Hepatocyte (in vitro differentiated cells): ENCODE measurements at places on chromosomes 6 and 20. TPM values are rescaled to one million over a fixed set of nuclear protein-coding genes. Genes with fewer than 3 reads are reported as not detected.

KIF13A gene
- 13.0 and 16.2 TPM in 2 replicates for polyA plus RNA-seq

DNA sequence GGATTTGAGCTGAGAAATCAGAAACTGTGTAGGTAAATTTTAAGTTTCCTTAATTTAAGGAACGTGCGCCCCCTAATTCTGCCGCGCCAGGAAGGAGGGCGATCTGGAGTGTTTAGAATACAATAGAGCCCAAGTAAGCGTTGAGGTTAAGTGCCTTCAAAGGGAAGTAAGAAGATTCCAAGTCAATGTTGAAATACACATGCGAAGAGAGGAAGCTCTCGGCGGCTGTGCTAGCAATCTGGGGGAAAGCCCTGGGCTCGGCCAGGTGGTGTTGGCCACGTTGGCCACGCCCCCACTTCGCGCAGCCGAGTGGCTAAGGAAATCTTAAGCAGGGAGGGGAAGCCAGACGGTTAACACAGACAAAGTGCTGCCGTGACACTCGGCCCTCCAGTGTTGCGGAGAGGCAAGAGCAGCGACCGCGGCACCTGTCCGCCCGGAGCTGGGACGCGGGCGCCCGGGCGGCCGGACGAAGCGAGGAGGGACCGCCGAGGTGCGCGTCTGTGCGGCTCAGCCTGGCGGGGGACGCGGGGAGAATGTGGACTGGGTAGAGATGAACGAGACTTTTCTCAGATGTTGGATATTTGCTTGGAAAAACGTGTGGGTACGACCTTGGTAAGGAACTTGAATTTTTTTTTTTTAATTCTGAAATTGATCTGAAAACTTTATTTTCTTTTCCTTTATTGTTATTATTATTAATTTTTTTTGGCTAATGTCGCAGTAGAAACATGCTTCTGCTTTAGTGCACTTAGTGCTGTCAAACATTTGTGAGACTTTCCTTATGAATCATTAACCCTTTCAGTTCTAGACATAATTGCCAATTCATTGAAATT is at the start of gene PRDM1:
Gene PRDM1, plus strand, starts transcription at position 353 of the 830 bp plus-strand sequence. Its CDS starts 218 bp downstream, at position 571.
- peaks cover 7% of the 10 kb centered on the region for H3K27me3 ChIP-seq
- peaks cover 41% of the 10 kb centered on the region for H3K4me1 ChIP-seq
- peak within 1 kb of the TSS; percentile 40 for H3K4me3 ChIP-seq
- no peaks in the 10 kb centered on the region for H3K36me3 ChIP-seq

DNA sequence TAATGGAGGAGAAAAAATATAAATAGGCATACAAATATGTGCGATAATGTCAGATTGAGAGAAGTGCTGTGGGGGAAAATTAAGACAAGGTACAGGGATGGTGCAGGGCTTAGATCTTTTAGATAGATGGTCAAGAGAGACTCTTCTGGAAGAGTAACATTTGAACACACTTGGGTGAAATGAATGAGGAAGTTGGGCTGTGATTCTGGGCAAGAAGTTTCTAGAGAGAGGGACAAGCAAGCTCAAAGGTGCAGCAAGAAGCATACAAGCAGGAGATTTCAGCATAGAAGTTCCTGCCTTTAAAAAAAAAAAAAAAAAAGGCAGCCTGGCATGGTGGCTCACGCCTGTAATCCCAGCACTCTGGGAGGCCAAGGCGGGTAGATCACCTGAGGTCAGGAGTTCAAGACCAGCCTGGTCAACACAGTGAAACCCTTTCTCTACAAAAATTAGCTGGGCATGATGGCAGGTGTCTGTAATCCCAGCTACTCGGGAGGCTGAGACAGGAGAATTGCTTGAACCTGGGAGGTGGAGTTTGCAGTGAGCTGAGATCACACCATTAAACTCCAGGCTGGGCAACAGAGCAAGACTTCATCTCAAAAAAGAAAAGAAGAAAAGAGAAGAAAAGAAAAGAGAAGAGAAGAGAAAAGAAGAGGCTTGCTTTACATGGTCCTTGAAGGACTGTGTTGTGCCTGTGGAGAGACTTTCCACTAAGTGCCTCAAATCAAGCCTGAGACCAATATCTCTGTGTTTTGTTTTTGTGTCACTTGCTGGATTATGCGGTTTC is 9.7 kb upstream of the CD83 start:
- H3K27ac ChIP-seq, result no peak overlapping the region
- no peak overlapping the region for H3K4me3 ChIP-seq
- no peak for DNase-seq
- no peaks in the 10 kb centered on the region for H3K36me3 ChIP-seq
- H3K4me1 ChIP-seq, result no peaks in the 10 kb centered on the region
- H3K27me3 ChIP-seq, result no peaks in the 10 kb centered on the region

OPN5 gene
- polyA plus RNA-seq, result not detected in 2 replicates

PNLDC1 gene
- 0.11 TPM in 1 of 2 replicates, not detected in the other for polyA plus RNA-seq

GRCh38 chr6:2376429-2377355 is 131.3 kb upstream of the GMDS start:
- H3K27ac ChIP-seq, result peak overlapping the region; percentile 40
- H3K27me3 ChIP-seq, result no peaks in the 10 kb centered on the region
- H3K4me1 ChIP-seq, result no peaks in the 10 kb centered on the region
- H3K36me3 ChIP-seq, result no peaks in the 10 kb centered on the region
- peak; percentile 32 for DNase-seq
- no peak overlapping the region for H3K4me3 ChIP-seq

THBS2 gene
- 3.2 and 3.9 TPM in 2 replicates for polyA plus RNA-seq

CALHM5 gene
- 0.46 and 0.62 TPM in 2 replicates for polyA plus RNA-seq

CST5 gene
- 0.68 TPM in 1 of 2 replicates, not detected in the other for polyA plus RNA-seq

DNA sequence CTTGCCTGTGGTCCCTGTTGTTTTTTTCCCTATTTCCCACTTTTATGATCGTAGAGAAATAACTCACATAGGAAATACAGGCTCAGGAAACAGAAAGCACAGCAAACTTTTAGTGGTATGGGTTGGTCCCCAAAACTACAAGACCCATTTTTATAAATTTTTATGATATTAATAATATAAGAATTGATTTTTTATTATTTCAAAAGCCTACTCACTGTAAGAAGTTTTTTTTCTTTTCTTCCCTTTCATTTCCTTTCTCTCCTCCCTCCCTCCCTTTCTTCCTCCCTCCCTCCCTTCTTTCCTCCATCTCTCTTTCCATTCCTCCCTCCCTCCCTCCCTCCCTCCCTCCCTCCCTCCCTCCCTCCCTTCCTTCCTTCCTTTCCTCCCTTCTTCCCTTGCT is 141.5 kb downstream of the ZDHHC14 start:
- DNase-seq, result no peak
- H3K4me1 ChIP-seq, result no peaks in the 10 kb centered on the region
- no peaks in the 10 kb centered on the region for H3K36me3 ChIP-seq
- no peak overlapping the region for H3K27ac ChIP-seq

MATN4 gene
- polyA plus RNA-seq, result 0.50 TPM in 1 of 2 replicates, not detected in the other

- H3K4me1 ChIP-seq, result no peaks in the 10 kb centered on the region
- DNase-seq, result no peak
- H3K36me3 ChIP-seq, result no peaks in the 10 kb centered on the region
- no peaks in the 10 kb centered on the region for H3K27me3 ChIP-seq
- no peak overlapping the region for H3K27ac ChIP-seq
Observed at GRCh38 chr6:100553243-100553642, 88.5 kb upstream of the SIM1 start.

BICRAL gene
- polyA plus RNA-seq, result 2.1 and 3.1 TPM in 2 replicates

- no peak for DNase-seq
- no peak overlapping the region for H3K27ac ChIP-seq
- H3K27me3 ChIP-seq, result no peaks in the 10 kb centered on the region
- peaks cover 12% of the 10 kb centered on the region for H3K4me1 ChIP-seq
- no peaks in the 10 kb centered on the region for H3K36me3 ChIP-seq
Observed at GRCh38 chr6:154390034-154390433, 33.4 kb upstream of the IPCEF1 start.

HELZ2 gene
- polyA plus RNA-seq, result 4.6 and 5.8 TPM in 2 replicates

DNA sequence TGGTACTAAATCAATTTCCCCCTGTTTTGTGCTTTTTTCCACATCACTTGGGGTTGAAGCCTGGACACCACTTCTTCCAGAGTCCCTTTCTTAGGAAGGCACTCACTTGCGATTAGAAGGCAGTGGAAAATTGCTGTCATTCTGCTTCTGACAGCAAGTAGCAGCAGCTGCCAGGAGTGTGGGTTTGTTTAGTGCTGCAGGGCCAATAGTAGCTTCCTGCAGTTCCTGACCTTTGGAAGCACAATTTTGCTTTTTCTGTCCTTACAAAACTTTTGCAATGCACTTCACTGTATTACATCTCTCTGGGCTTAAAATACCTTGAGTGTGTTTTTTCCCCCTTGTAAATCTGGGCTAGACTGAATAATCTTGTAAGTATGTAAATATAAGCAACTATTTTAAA is 12.5 kb upstream of the HLA-DRA start:
- no peak overlapping the region for H3K27ac ChIP-seq
- no peaks in the 10 kb centered on the region for H3K4me1 ChIP-seq
- DNase-seq, result no peak
- no peak overlapping the region for H3K4me3 ChIP-seq
- H3K36me3 ChIP-seq, result no peaks in the 10 kb centered on the region

APOBEC2 gene
- polyA plus RNA-seq, result 2.8 and 4.3 TPM in 2 replicates

POU5F1 gene
- 0.94 and 1.8 TPM in 2 replicates for polyA plus RNA-seq

DNA sequence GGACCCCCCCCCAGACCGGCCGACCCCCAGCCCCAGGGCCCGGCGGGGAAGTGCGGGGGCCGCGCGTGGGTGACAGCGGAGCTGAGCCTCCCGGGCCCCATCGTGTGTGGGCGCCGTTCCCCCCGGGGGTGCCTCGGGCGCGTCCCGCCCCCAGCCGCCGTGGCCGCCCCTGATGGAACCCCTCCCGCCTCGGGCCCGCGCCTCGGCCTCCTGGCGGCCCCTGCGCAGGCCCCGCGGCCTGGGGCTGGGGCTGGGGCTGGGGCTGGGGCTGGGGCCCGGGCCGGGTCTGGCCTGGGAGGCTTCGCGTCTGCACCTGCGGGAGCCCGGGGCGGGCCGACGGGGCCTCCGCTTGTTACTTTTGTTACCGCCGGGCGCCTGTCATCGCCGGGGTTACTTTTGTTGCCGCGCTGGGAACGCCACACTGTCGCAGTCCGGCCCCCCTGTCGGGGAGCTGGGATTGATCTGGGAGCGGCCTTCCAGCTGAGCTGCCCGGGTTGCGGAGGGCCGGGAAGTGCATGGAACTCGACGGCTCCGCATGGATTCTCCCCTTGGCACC is 598 bp downstream of the OGFR start:
- H3K36me3 ChIP-seq, result no peaks in the 10 kb centered on the region
- H3K4me1 ChIP-seq, result peaks cover 12% of the 10 kb centered on the region
- peak overlapping the region; percentile 84 for H3K27ac ChIP-seq
- H3K27me3 ChIP-seq, result no peaks in the 10 kb centered on the region

- H3K36me3 ChIP-seq, result no peaks in the 10 kb centered on the region
- H3K27me3 ChIP-seq, result no peaks in the 10 kb centered on the region
- DNase-seq, result no peak
- no peak overlapping the region for H3K4me3 ChIP-seq
Observed at GRCh38 chr6:16292942-16293341, 54.6 kb downstream of the GMPR start.

OVOL2 gene
- 1.9 and 4.2 TPM in 2 replicates for polyA plus RNA-seq

DNA sequence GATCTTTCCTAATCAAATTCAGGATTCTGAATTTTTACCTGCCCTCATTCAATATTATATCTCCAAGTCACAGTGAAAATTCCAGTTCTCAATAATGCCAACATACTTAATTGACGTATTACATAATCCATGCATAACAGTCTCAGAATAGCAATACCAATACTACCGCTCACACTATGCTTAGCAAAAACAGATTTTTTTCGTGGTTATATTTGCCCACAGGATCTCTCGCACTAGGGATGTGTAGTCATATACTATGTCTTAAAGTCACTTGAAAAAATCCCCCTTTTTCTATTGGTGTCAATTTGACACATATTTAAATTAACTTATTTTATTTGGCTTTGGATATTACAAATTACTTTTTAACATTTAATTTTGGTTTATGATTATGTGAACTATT is 323.1 kb upstream of the SLC35B3 start:
- no peak overlapping the region for H3K27ac ChIP-seq
- no peak overlapping the region for H3K4me3 ChIP-seq
- no peak for DNase-seq
- H3K36me3 ChIP-seq, result no peaks in the 10 kb centered on the region

HCK gene
- polyA plus RNA-seq, result 0.54 and 0.90 TPM in 2 replicates

CALHM4 gene
- polyA plus RNA-seq, result not detected in 2 replicates

DNA sequence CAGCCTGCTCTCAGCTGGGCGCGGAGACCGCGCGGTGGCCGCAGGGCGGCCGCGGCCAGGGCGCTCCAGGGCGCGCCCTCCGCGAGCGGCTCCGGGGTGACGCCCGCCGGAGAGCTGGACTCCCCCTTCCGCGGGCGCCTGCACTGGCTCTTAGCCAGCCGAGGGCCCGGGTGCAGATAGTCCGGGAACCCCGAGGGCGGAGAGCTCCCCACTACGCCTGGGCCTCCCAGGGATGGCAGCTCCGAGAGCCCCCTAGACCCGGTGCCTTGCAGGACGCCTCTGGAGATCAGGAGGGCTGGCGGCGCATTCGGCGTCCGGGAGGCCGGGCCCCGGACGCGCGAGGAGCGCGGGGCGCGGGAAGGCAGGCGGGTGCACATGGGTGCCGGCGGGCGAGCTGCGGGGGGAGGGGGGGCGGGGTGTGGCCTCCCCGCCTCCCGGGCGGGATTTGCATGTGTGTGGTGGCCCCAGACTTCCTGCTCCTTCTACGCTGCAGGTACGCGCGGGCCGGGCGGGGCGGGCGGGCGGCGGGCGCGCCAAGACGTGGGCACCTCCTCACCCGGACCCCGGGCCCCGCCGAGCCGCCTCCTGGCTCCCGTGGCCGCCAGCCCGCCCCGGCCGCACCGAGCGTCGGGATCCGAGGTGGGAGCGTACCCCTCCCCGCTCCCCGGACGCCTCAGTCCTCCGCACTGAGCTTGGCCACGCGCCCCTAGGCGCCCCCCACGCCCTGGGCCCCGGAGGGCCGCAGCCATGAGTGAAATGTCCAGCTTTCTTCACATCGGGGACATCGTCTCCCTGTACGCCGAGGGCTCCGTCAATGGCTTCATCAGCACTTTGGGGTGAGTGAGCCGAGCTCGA is at the start of gene ITPR3:
Gene ITPR3, plus strand, starts transcription at position 467 of the 855 bp plus-strand sequence. Its CDS starts 281 bp downstream, at position 748.
- no peaks in the 10 kb centered on the region for H3K4me1 ChIP-seq
- H3K27me3 ChIP-seq, result no peaks in the 10 kb centered on the region
- H3K36me3 ChIP-seq, result no peaks in the 10 kb centered on the region

PDE10A gene
- polyA plus RNA-seq, result 2.0 and 5.7 TPM in 2 replicates

DNA sequence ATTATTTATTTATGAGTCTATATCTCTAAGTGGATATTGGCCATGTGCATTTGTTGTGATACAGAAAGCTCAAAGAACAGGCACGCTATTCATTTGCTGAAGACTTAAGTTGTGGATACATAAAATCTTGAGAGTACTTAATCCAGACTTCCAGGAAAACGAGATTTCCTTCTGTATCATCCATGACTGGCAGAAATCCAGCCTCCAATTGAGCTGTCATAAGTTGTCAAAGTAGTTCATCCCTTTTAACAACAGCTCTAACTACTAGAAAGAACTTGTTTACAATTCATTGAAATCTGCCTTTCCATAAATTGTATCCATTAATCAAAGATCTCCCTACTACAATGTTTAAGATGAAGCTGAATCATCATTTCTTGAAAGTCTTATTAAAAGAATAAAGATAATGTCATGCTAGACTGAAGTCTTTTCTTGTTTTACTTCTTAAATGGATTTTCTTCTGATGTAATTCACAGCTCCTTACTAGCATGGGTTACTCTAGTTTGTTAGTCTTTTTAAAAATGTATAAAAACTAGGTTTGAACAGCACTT is 447.3 kb upstream of the CITED2 start:
- peaks cover 7% of the 10 kb centered on the region for H3K4me1 ChIP-seq
- no peaks in the 10 kb centered on the region for H3K27me3 ChIP-seq
- no peaks in the 10 kb centered on the region for H3K36me3 ChIP-seq
- DNase-seq, result no peak
- no peak overlapping the region for H3K4me3 ChIP-seq
